Uterus (tissue), 4 donors: ENCODE measurements at places on chromosomes 2 and 18. TPM values are rescaled to one million over a fixed set of nuclear protein-coding genes. Genes with fewer than 3 reads are reported as not detected.

The KATNAL2 gene
- total RNA-seq = 14.3 TPM

The LINC00305 gene
- 0.97 TPM for total RNA-seq

The NYAP2 gene
- total RNA-seq = not detected

The NIFK gene
- total RNA-seq = 21.2 TPM

The C18orf54 gene
- total RNA-seq = 4.8 TPM

The CCDC141 gene
- total RNA-seq = 10.2 TPM

DNA sequence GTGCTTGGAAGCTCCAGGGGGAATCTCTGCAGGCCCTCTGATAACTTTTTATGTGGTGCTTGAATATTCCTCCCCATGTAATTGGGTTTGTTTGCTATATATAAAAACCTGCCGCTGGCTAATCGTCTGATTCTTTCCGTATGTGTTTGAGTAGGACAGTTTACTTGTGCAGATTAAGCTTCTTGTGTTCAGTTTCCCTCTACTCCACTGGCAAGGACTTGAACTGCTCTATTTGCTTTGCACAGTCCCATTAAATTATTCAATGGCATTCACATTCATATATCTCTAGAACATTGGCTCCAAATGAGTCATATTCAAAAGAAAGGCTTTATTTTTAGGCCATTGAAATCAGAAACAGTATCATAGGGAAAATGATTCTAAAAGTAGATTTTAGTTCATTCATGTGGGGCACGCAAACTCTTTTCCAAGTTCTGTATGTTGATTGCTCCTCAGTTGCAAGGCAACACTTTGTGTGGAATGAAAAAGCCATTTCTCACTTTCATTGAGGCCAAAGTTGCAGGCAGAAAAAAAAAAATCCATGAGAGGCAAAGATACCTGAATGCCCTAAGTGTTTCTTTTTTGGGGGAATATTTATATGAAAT, 1682.3 kb upstream of the PIK3C3 start:
- no peaks in the 10 kb centered on the region for H3K36me3 ChIP-seq
- no peak for DNase-seq
- H3K27ac ChIP-seq = no peak overlapping the region
- no peaks in the 10 kb centered on the region for H3K4me1 ChIP-seq

DNA sequence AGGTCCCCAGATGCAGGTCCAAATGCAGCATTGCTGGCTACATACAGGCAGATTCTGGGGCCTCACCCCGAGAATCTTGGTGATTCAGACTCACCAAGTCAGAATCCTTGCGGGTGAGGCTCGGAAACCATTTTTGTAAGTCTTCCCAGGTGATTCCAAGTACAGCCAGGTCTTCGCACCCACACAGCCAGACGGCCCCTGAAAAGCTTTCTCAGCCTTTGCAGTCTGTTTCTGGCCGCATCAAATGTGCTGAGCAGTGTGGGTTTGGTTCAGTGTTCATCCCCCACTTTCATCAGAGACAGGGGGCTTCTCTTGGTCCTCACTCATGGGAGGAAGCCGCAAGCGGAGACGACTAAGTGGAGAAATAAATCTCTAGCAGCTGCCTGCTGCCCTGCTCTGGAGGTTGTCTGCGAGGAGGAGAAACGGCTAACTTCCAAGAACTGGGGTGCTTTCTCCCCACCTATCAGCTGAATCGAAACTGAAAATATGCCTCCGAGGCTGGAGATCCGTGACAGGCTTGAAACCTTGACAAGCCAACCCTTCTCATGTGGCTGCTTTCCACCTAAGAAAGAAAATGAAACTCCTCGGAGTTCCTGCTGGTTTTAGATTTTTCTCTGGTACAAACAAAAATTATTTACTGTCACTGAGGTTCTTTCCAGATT, 8.9 kb upstream of the TMEM185B start:
- no peaks in the 10 kb centered on the region for H3K4me1 ChIP-seq
- no peak for DNase-seq
- H3K27me3 ChIP-seq = no peaks in the 10 kb centered on the region
- H3K4me3 ChIP-seq = peak overlapping the region; percentile 44

GRCh38 chr2:18814387-18814786, 225.0 kb upstream of the NT5C1B start:
- no peak for DNase-seq
- no peak overlapping the region for H3K27ac ChIP-seq
- no peaks in the 10 kb centered on the region for H3K27me3 ChIP-seq

DNA sequence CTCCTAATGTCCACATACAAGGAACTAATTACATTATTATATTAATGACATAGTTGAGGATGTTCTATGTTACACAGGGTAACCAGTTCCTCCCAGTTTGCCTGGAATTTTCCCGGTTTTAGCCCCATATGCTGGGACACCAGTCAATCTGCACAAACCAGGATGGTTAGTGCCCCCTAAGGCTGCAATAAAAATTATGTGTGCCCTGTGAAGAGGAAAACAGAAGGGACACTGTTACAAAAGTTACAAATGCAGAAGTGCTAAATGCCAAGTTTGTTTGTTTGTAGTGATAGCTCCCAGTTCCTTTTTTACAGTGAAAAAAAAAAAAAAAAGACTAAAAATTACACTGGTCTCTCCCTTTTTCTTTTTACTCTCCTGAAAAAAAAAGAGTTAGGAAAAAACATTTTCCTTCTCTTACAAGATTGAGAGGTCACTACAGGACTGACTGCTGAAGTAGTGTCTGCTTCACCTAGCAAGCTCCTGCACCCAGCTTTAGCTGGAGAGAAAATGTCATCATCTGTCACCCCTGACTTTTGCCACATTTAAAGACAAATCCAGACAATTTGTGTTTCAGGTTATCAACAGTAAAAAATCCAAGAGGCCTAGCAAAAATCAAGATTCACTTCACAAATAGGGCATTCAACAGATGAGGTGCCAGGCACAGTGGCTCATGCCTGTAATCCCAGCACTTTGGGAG, 3.2 kb downstream of the ANKRD44 start:
- H3K27me3 ChIP-seq = no peaks in the 10 kb centered on the region
- H3K4me3 ChIP-seq = no peak overlapping the region
- no peaks in the 10 kb centered on the region for H3K36me3 ChIP-seq
- DNase-seq = no peak

- H3K27ac ChIP-seq = no peak overlapping the region
- DNase-seq = no peak
- no peaks in the 10 kb centered on the region for H3K27me3 ChIP-seq
- no peaks in the 10 kb centered on the region for H3K36me3 ChIP-seq
- H3K4me1 ChIP-seq = no peaks in the 10 kb centered on the region
Observed at GRCh38 chr2:202566286-202566685, 68.5 kb upstream of the FAM117B start.

DNA sequence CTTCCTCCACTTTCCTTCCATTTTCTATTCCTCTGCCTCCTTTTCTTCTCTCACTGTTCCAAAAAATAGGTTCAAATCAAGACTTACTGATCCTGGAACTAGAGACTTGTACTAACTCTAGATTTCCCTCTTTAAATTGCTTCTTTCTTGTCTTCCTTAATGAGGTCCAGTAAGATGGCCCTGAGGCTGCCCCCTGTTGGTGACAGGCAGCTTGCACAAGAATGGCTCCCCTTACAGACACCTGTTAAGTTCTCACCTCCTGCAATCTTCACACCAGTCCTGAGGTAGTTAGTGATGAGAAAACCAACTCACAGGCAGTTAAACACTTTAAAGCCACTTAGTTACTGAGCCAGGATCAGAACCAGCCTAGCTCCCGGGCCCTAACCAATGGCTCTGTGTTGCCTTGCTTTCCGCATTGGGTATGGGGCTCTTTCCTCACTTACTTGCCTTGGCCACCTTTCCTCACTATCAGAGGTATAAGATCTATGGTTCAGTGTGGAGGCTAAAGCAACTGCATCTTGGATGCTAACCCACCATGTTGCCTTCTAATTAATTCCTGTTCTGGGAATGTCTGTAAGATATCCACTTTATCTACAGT, 130.6 kb downstream of the AKAIN1 start:
- H3K27ac ChIP-seq = no peak overlapping the region
- H3K4me1 ChIP-seq = no peaks in the 10 kb centered on the region
- no peak overlapping the region for H3K4me3 ChIP-seq
- H3K36me3 ChIP-seq = no peaks in the 10 kb centered on the region
- DNase-seq = no peak
- no peaks in the 10 kb centered on the region for H3K27me3 ChIP-seq

DNA sequence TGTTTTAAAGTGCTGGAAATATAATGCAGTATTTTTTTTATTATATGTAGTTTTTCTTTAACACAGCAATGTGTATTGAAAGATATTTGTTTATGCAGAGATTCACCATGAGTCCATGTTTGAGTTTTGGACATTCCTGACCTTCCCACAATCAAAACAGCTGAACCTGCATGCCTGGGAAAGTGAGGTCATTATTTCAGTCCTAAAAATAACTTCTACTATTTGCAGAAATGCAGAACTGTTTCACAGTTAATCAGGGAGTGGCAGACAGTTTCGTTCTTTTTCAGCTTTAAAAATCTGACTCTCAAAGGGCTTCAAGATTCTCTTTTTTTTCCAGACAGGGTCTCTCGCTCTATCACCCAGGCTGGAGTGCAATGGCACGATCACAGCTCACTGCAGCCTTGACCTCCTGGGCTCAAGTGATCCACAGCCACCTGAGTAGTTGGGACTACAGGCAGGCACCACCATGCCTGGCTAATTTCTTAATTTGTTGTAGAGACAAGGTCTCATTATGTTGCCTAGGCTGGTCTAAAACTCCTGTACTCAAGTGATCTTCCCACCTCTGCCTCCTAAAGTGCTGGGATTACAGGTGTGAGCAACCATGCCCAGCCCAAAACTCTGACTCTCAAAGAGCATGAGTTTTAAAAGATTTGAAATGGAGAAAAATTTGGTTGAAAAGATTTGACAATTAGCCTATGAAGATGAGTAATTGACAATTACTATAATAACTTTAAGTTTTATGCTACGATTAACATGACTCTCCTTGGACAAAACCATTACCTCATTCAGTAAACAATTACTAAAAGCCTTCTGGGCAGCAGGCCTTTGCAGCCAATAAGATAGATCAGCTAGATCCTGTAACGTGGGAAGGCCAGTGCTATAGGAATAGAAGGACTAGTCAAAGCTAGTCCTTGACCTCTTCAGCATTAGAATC, 5.0 kb upstream of the MYL12B start:
- H3K36me3 ChIP-seq = no peaks in the 10 kb centered on the region
- H3K4me1 ChIP-seq = no peaks in the 10 kb centered on the region
- H3K27ac ChIP-seq = peak overlapping the region; percentile 80
- H3K27me3 ChIP-seq = no peaks in the 10 kb centered on the region
- DNase-seq = no peak

GRCh38 chr2:184860744-184861143, 262.4 kb downstream of the ZNF804A start:
- no peaks in the 10 kb centered on the region for H3K27me3 ChIP-seq
- H3K27ac ChIP-seq = no peak overlapping the region
- no peaks in the 10 kb centered on the region for H3K4me1 ChIP-seq
- H3K36me3 ChIP-seq = no peaks in the 10 kb centered on the region
- H3K4me3 ChIP-seq = no peak overlapping the region

- H3K4me1 ChIP-seq = no peaks in the 10 kb centered on the region
- H3K27ac ChIP-seq = no peak overlapping the region
- H3K4me3 ChIP-seq = no peak overlapping the region
- H3K27me3 ChIP-seq = no peaks in the 10 kb centered on the region
- no peak for DNase-seq
Observed at GRCh38 chr2:8475349-8476031, 206.4 kb upstream of the ID2 start.

DNA sequence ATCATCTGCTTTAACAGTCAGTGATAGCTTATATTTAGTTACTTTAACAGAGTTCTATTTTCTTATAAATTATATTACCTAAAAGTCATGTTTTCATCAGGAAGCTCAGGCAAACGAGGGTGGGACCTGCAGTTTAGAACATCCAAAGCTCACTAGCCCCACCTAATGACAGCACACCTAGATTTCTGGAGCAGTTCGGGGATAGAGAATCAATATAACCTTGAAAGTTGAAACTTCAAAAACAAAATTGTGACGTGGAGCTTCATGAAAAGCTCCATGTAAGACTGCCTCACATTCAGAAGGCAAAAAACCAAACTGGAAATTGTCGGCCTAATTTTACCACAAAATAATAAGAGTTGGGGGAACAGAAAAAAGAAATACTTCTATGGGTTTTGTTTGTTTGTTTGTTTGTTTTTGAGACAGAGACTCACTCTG, 185.9 kb upstream of the CCDC150 start:
- no peak overlapping the region for H3K27ac ChIP-seq
- H3K4me3 ChIP-seq = no peak overlapping the region
- no peaks in the 10 kb centered on the region for H3K36me3 ChIP-seq
- no peaks in the 10 kb centered on the region for H3K4me1 ChIP-seq

- H3K36me3 ChIP-seq = no peaks in the 10 kb centered on the region
- DNase-seq = peak; percentile 33
- H3K27ac ChIP-seq = no peak overlapping the region
- no peak overlapping the region for H3K4me3 ChIP-seq
- no peaks in the 10 kb centered on the region for H3K27me3 ChIP-seq
Observed at GRCh38 chr2:195898505-195899191, 170.0 kb downstream of the DNAH7 start.

- H3K4me1 ChIP-seq = no peaks in the 10 kb centered on the region
- H3K27ac ChIP-seq = no peak overlapping the region
- no peak overlapping the region for H3K4me3 ChIP-seq
- no peaks in the 10 kb centered on the region for H3K27me3 ChIP-seq
- H3K36me3 ChIP-seq = no peaks in the 10 kb centered on the region
Observed at GRCh38 chr2:15471606-15472005, 89.5 kb downstream of the NBAS start.

DNA sequence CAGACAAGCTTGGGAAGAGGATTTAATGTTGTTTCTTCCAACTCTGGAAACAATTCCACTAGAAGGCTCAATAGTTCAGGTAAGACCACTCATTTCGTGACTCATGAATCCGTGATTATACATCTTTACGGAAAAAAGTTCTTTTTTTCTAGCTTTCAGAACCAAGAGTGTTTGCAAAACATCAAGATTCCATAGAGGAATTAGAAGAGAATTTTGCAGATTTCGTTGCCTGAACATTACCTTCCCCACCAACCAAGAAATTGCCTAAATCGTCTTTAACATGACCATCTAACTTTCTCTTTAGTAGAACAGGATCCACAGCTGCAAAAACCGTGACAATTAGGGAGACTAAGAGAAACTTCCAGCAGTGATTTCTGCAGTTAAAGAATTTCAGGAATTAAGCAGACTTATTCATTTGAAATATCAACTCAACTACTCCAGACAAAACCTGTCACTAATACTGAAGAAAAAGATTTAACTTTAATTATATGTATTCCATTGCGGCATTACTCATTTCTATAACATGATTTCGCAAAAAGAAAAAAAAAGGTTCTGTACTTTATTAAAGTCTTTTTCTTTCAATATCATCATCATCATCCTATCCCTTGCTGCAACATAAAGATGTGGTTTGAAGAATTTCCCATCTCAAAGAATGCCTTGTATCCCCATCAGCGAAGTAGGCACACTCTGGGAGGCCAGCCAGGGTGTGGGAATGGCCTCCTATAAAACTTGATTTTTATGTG, 1.9 kb upstream of the NAB1 start:
- H3K4me1 ChIP-seq = peaks cover 7% of the 10 kb centered on the region
- H3K4me3 ChIP-seq = no peak overlapping the region
- no peak for DNase-seq
- no peaks in the 10 kb centered on the region for H3K36me3 ChIP-seq

GRCh38 chr2:176317623-176318065, 48.4 kb downstream of the MTX2 start:
- H3K27ac ChIP-seq = no peak overlapping the region
- H3K4me1 ChIP-seq = no peaks in the 10 kb centered on the region
- H3K27me3 ChIP-seq = no peaks in the 10 kb centered on the region

GRCh38 chr2:64203858-64204632, 59.8 kb upstream of the PELI1 start:
- peaks cover 10% of the 10 kb centered on the region for H3K4me1 ChIP-seq
- no peak for DNase-seq

GRCh38 chr2:101354420-101355311, 32.6 kb downstream of the CREG2 start:
- no peaks in the 10 kb centered on the region for H3K4me1 ChIP-seq
- DNase-seq = no peak
- no peak overlapping the region for H3K27ac ChIP-seq
- no peak overlapping the region for H3K4me3 ChIP-seq
